NCI-H1105 treated with DMSO at 0.1 percent for 48 hours (cell line): ENCODE measurements at places on chromosomes 4 and X.

DNA sequence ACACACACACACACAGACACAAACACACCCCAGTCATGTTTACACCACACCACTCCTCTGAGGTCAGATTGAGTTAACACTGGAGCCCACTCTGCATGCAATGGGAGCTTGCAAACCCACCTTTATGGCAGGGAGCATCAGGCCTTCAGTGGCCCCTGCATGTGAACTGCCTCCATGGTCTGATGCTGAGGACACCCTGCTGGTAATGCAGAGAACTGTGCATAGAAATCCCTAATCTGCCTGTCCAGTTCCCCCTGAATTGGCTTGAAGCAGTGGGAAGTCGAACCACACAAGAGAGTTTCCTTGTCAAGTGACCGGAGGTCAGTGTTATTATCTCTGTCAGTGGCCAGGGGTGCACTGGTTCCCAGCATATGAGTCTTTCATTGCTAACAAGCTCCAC, 59.8 kb downstream of the ANOS1 start:
- DNase-seq, result no peak

DNA sequence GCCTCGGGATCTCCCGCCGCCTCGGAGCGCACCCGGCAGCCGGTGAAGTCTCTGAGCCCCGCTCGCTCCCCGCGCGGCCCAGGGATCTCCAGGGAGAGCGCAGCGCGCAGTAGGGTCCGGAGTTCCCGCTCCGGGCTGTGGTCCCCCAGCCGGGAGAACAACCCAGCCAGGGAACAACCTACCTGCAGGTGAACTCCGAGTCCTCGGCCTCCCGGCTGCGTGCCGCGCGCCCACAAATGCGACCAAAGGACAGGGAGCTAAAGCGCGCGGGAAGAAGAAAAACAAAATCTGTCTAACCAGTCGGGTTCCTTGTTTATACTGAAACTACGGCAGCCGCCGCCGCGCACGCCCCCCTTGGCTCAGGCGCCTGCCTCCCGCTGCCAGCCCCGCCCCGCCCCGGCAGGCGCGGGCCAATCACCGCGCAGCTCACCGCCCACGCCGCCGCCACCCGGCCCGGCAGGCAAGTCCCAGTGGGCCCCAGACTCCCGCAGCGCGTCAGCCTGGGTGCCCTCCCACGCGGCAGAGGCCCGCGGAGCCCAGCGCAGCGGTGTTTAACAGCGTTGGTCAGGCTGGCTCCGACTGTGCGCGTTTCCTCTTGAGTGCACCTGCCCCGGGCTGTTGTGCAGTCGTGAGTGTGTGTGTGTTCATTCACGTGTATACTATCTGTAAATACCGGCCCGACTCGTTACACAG, at the start of gene RASGEF1B:
RASGEF1B (minus strand) TSS at position 320 of the 693 bp plus-strand sequence. CDS start 12,399 bp downstream, outside the sequence.
- peak; percentile 84 for DNase-seq

GRCh38 chr4:18690291-18690955, 668.9 kb upstream of the LCORL start:
- DNase-seq, result no peak

GRCh38 chr4:20326977-20327376, 75.3 kb downstream of the SLIT2 start:
- DNase-seq, result peak; percentile 51

GRCh38 chr4:164731827-164732474, 22.0 kb upstream of the SMIM31 start:
- peak; percentile 20 for DNase-seq
